Activated naive CD4-positive, alpha-beta T cell treated with anti-CD3 and anti-CD28 coated beads, Interleukin-2, amount 10 ng/mL, durations not matched to agents 7 days and 5 days (primary cell): ENCODE measurements at places on chromosomes 4 and X.

DNA sequence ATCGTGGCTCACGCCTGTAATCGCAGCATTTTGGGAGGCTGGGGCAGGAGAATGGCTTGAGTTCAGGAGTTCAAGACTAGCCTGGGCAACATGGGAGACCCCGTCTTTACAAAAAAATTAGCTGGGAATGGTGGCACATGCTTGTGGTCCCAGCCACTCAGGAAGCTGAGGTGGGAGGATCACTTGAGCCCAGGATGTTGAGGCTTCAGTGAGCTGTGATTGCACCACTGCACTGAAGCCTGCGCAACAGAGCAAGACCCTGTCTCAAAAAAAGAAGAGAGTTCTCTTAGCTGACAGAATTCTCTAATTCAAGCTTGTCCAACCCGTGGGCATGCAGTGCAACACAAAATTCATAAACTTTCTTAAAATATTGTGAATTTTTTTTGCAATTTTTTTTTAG lies 95.6 kb upstream of the CBR4 start:
- no peak overlapping the region for H3K27ac ChIP-seq
- H3K27me3 ChIP-seq, result peaks cover 5% of the 10 kb centered on the region
- no peak for DNase-seq

GRCh38 chrX:30312858-30313257 lies 3.7 kb upstream of the NR0B1 start:
- H3K27me3 ChIP-seq, result peaks cover 17% of the 10 kb centered on the region
- no peak overlapping the region for H3K27ac ChIP-seq
- no peaks in the 10 kb centered on the region for H3K4me1 ChIP-seq

GRCh38 chr4:159777689-159778088 lies 674.8 kb downstream of the RAPGEF2 start:
- H3K4me3 ChIP-seq, result no peak overlapping the region
- no peak overlapping the region for H3K27ac ChIP-seq
- no peaks in the 10 kb centered on the region for H3K36me3 ChIP-seq
- no peak for DNase-seq
- H3K27me3 ChIP-seq, result no peaks in the 10 kb centered on the region
- H3K4me1 ChIP-seq, result no peaks in the 10 kb centered on the region

DNA sequence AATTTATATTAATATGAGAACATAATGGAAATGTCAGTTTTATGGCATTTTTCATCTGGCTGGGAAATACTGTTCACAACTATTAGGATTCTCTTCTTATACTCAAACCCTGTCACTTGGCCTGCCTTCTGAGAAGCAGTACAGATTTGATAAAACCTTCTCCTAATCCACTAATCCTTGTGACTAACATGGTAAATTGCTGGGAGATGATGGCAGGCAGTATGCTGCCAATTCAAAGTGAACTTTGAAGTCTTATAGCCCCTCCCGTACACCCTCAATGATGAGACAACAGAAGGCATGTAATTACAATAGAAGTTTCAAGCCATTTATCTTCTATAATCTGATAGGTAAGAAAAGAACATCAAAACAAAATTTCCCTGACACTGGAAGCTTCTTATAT lies 36.9 kb downstream of the PAQR3 start:
- no peak overlapping the region for H3K4me3 ChIP-seq
- DNase-seq, result no peak
- H3K4me1 ChIP-seq, result no peaks in the 10 kb centered on the region
- H3K27me3 ChIP-seq, result no peaks in the 10 kb centered on the region
- peaks cover 2% of the 10 kb centered on the region for H3K36me3 ChIP-seq

- no peak for DNase-seq
- no peaks in the 10 kb centered on the region for H3K4me1 ChIP-seq
- H3K27ac ChIP-seq, result no peak overlapping the region
- no peaks in the 10 kb centered on the region for H3K27me3 ChIP-seq
- H3K36me3 ChIP-seq, result no peaks in the 10 kb centered on the region
- H3K4me3 ChIP-seq, result no peak overlapping the region
Observed at GRCh38 chr4:79673898-79674297, 265.9 kb upstream of the GK2 start.

- H3K27ac ChIP-seq, result no peak overlapping the region
- no peak for DNase-seq
- H3K4me1 ChIP-seq, result peaks cover 7% of the 10 kb centered on the region
Observed at GRCh38 chr4:169573889-169574288, 38.5 kb downstream of the NEK1 start.

DNA sequence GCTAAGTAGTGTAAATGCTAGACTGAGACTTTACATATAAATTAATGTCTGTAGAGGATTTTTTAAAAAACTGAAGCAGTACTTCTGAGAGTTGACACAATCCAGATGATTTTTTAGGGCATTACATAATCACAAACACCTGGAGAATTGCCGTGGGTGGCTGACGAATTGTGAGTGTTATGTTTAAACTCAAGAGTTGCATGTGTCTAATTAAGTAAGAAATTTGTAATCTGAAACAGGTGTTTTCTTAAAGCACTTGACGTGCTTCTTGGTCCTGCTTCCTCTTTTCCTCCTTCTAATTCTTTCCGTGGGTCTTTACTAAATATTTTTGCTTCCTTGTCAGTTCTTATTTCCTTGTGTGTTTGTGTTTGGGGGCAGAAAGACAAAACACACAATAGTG lies 27.8 kb downstream of the PIR start:
- H3K36me3 ChIP-seq, result no peaks in the 10 kb centered on the region
- H3K4me3 ChIP-seq, result no peak overlapping the region
- no peak overlapping the region for H3K27ac ChIP-seq

DNA sequence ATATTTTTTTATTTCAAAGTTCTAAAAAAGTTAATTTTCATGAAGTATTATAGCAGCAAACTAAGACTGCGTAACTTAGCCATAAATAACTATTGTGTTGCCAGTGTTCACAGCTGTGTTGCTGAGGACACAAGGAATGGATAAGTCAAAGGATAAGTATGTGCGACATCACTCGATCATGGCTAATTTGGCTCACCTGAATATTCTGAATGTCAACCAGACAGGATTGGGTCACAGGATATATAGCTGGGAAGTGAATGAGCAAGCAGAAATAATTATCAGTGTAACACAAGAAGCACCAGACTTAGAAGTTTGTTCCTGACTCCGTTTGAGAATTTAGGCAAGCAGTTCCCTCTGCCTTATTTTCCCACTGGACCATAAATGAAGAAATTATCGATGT lies 33.9 kb downstream of the PRDM8 start:
- H3K4me3 ChIP-seq, result no peak overlapping the region
- H3K27ac ChIP-seq, result no peak overlapping the region
- H3K27me3 ChIP-seq, result peaks cover 9% of the 10 kb centered on the region
- no peaks in the 10 kb centered on the region for H3K36me3 ChIP-seq
- H3K4me1 ChIP-seq, result no peaks in the 10 kb centered on the region

GRCh38 chrX:153609917-153610835 lies 11.2 kb upstream of the CCNQ start:
- DNase-seq, result peak; percentile 80
- H3K4me1 ChIP-seq, result peaks cover 17% of the 10 kb centered on the region
- no peak overlapping the region for H3K27ac ChIP-seq
- peak overlapping the region; percentile 69 for H3K4me3 ChIP-seq
- peaks cover 61% of the 10 kb centered on the region for H3K27me3 ChIP-seq
- no peaks in the 10 kb centered on the region for H3K36me3 ChIP-seq

DNA sequence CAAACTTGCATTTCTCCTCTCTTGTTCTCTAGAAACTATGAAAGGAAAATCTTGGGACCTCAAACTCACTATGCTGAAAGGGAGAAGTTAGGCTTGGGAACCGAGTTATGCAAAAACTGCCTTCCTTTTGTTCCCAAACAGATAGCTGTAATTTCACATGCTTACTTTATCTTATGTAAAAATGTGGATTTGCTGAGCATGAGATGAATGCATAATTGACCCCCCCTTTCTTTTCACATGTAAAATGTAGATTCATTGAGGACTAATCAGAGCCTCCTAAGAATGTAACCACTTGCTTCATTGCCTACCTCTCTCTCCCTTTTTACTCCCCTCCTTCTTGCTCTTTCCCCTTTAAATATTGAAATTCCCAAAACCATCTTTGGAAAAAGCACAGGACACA lies 18.0 kb downstream of the TBC1D9 start:
- no peak for DNase-seq
- H3K4me3 ChIP-seq, result no peak overlapping the region
- H3K27me3 ChIP-seq, result peaks cover 13% of the 10 kb centered on the region
- H3K36me3 ChIP-seq, result no peaks in the 10 kb centered on the region

- no peak overlapping the region for H3K4me3 ChIP-seq
- no peaks in the 10 kb centered on the region for H3K27me3 ChIP-seq
- H3K36me3 ChIP-seq, result no peaks in the 10 kb centered on the region
- H3K4me1 ChIP-seq, result no peaks in the 10 kb centered on the region
Observed at GRCh38 chr4:101941816-101942358, 151.4 kb downstream of the BANK1 start.

DNA sequence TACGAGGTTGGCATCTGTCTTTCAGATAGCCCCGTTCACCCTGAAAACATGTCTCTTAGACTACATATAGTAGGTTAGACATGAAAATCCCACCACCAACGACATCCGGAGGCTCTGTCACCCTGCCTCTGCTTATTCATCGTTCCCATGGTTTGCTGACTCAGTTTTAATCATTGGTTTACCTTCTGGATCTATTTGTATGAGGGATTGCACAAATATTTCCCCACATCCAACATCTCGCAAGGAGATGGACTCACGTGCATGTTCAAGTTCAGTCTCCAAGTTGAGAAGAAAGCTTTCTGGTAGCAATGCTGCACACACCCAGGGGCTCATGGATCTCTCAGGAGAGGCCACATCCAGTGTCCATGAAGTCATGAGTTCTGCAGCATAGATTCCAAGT lies 10.8 kb downstream of the CETN2 start:
- H3K27me3 ChIP-seq, result peaks cover 13% of the 10 kb centered on the region
- H3K27ac ChIP-seq, result no peak overlapping the region
- DNase-seq, result no peak
- H3K36me3 ChIP-seq, result no peaks in the 10 kb centered on the region

DNA sequence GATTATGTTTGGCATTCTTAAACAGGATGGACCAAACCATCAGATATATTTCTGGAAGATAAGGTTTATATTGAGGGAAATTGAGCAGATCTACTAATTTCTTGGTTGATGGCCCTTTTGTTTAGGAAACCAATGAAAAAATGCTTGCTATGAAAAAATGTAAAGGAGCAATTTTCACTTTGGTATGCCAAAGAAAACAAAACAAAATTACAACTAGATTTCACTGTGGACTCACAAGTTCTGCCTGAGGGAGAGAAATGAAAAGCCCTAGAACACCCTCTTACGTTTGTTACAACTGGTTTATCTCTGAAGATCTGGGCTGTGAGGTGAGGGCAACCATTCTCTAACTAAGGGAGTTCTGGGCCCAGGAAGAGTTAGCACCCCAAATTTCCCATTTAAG lies 122.5 kb upstream of the IL15 start:
- no peaks in the 10 kb centered on the region for H3K4me1 ChIP-seq
- no peak overlapping the region for H3K4me3 ChIP-seq
- DNase-seq, result no peak
- no peaks in the 10 kb centered on the region for H3K27me3 ChIP-seq

DNA sequence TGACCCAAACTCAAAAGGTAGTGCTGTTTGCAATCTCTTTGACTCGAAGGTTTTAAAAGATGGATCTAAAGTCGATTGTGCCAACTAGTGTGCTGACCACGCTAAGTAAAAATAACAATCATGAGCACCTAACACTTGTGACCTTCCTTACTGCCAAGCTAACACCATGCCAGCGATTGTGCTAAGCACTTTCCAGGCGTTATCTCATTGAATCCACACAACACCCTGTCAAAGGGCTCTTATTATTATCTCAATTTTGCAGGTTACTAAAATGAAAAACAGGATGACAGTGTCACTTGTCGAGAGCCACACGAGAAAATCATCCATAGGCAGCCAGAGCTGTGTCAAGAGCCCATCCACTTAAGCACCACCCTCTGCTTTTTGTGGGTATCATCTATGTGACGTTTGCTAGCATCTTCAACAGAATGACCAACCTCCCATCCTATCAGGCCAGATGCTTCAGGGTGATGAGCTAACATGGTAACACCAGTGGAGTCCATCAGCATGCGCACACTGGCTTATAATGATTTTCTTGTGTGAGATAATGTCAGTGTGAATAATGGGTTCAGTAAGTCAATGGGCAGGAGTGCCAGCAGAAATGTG lies 893 bp upstream of the GAB3 start:
- peak overlapping the region; percentile 64 for H3K27ac ChIP-seq
- peak overlapping the region; percentile 61 for H3K4me3 ChIP-seq
- H3K27me3 ChIP-seq, result peaks cover 8% of the 10 kb centered on the region

- no peak overlapping the region for H3K4me3 ChIP-seq
Observed at GRCh38 chr4:25098964-25099891, 61.0 kb downstream of the SEPSECS start.

DNA sequence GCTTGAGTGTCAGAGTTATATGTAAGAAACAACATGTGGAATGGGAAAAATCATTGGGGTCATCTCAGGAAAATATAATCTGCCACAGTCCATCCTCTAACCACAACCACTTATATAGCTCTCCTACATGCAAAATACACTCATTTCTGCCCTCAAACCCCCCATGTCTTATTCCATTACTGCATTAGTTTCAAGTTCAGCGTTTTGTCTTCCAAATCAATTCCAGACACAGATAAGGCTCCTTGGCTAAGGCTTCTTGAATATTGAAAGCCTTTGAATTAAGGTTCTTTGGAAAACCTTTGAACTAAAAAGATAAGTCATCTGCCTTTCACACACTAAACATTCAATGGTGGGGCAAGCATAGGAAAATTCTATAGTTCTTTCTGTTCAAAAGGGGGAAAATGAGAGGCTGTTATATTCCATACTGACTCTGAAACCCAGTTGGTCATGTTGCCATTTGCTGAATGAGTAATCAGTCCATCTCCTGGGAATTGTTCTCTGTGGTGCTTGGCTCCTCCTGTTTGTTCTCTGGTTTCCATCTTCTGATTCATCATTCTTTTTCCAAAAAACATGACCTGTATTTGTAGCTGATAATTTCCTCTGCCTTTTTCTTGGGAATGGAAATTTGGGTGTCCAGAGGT lies 218.7 kb downstream of the BMPR1B start:
- H3K36me3 ChIP-seq, result no peaks in the 10 kb centered on the region
- DNase-seq, result no peak
- no peaks in the 10 kb centered on the region for H3K27me3 ChIP-seq
- H3K4me3 ChIP-seq, result no peak overlapping the region
- H3K27ac ChIP-seq, result no peak overlapping the region

DNA sequence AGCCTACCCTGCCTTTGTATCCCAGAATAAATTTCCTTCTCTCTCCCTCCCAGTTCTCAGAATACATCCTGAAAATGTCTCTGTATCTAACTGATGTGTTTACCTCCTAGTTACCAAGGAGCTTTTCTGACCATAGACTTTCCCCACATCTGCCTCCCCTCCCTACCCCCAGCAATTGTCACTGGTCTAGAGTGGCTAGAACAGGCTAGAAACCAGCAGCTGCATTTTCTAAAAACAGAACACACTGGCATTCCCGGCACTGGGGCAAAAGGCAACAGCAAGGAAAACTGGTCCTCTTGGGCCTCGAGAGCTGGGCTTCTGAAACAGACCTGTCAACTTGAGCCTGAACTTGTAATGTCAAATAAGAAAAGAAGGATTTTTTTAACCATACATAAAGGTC lies 16.4 kb downstream of the TASL start:
- peaks cover 42% of the 10 kb centered on the region for H3K36me3 ChIP-seq
- no peak overlapping the region for H3K27ac ChIP-seq
- DNase-seq, result no peak
- H3K4me1 ChIP-seq, result no peaks in the 10 kb centered on the region

- no peaks in the 10 kb centered on the region for H3K4me1 ChIP-seq
- peaks cover 9% of the 10 kb centered on the region for H3K27me3 ChIP-seq
- DNase-seq, result no peak
- H3K4me3 ChIP-seq, result no peak overlapping the region
Observed at GRCh38 chr4:109113521-109113920, 188.9 kb downstream of the COL25A1 start.
